ENCODE measurements at places on chromosomes 7 and 10. TPM values are rescaled to one million over a fixed set of nuclear protein-coding genes. Genes with fewer than 3 reads are reported as not detected.

GRCh38 chr7:48522692-48523091 lies 351.4 kb downstream of the ABCA13 start:
- no peak for DNase-seq

- DNase-seq: no peak
Measured at GRCh38 chr10:64733980-64734379, 1212.8 kb downstream of the REEP3 start.

SYT15B gene
- total RNA-seq: 1.5 TPM

DNA sequence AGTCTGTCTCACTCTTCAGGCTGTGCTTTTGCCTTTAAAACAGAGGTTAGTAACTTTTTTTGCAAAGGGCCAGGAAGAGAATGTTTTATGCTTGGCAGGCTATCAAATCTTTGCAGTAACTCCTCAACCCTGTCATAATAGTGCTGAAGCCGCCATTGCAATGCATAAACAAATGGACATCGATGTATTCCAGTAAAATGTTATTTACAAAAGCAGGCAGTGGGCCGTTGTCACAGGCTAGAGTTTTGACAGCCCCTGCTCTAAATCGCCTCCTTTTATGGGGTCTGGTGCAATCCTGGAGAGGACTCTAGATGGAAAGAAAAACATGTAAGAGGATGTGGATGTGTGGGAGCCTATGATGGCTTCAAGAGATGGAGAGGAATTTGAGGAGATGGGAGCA lies 568.3 kb downstream of the TYW1 start:
- DNase-seq: no peak

DNA sequence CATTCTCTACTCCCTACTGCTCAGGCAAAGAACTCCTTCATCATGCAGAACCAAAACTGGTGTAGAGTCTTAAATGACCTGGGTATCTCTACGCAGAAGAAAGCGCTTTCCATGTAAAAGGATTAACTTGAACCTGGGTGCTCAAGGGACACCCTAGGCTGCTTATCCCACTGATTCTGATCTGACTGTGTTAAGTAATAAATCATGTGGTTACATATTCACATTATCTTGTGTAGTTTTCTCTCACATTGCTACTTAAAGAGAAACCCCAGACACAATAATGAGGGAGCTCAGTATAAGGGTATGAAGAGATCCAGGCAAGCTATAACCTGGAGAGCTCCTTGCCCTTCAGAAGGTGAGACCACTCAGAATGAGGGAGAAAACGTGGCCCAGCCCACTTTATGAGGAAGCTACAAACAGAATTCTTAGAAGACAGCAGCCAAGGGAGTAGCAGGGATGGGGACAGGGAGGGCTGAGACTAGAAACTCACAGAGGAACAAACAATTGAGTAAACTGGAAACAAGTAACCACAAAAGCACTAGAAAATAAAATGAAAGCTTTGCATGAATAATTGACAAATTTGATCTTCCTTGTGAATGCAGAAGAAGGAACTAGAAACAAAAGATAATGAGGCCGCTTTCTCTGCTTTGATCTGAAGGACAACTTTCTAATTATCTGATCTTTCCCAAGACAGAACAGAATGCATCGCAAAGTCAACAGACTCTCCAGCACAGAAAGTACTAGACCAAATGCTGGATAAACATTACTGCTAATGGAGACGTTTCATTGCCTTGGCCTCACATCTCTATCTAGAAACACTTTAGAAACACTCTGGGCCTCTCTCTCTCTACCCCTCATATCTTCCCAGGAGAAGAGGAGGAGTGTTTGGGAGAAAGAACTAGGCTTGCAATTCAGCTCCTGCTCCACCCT lies 76.1 kb downstream of the LRRC17 start:
- DNase-seq: no peak

GRCh38 chr10:130762491-130762890 lies 549.0 kb downstream of the TCERG1L start:
- no peak for DNase-seq

DNA sequence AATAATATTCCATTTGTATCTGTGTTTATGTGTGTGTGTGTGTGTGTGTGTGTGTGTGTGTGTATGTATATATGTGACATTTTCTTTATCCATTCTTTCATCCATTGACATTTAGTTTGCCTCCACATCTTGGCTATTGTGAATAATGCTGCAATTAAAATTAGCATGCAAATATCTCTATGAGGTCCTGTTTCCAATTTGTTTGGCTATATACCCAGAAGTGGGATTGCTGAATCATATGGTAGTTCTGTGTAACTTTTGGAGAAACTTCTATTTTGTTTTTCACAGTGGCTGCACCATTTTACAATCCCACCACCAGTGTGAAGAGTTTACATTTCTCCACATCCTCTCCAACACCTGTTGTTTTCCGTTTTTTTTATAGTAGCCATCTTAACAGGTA lies 53.1 kb downstream of the CH25H start:
- no peak for DNase-seq

RARRES2 gene
- total RNA-seq: 197 TPM

CFAP58 gene
- 4.8 TPM for total RNA-seq

GRCh38 chr10:35442028-35442427 lies 105.7 kb downstream of the CCNY start:
- DNase-seq: no peak

DLX6 gene
- not detected for total RNA-seq

VSTM2A gene
- total RNA-seq: not detected

DNA sequence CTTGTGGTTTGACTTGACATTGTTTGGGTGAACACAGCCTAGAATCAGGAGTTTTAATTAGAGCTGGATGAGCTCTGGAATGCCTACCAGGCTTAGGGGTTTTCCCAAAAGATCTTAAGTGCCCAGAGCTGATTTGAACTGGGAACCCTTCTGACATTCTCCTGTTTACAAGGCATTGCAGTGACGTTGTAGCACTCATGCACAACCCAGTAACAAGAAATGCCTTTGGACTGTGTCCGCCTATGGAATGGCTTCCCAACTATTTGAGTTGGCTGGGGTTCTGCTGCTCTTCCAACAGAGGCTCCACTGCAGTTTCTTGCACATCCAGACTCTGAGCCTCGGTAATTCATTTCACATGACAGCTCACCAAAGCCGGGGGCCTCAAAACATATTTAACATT lies 76.7 kb upstream of the MKX start:
- DNase-seq: no peak

CTAGE15 gene
- total RNA-seq: not detected

RSU1 gene
- 45.4 TPM for total RNA-seq

Data from right atrium auricular region (tissue), 2 donors.